ENCODE measurements at places on chromosomes 2 and 18.

GRCh38 chr2:149781263-149781808 is 193.8 kb upstream of the MMADHC start:
- no peak for DNase-seq

DNA sequence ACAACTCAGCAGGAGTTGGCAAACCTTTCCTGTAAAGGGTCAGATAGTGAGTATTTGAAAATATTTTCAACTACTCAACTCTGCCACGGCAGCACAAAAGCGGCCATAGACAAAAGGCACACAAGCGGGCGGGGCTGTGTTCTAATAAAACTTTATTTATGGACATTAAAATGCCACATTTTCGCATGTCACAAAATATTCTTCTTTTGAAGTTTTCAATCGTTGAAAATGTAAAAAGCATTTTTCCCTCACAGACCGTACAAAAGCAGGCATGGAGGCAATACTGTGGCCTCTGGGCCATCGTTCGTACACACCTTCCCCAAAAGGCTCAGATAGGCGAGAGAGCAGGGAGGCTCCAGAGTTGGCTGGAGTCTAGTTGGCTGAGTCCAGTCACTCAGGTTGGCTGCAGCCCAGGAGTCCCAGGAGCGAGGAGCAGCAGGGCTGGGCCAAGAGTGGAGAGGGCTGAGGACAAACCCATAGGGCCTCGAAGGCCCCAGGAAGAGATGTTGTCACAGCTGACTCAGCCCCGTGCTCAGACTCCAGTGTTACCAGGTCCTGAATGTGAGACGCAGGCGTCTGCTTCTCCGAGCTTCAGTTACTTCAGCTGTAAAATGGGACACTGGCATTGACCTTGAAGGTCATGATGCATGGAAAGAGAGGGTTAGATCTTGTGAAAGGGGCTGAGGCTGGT is 42.5 kb downstream of the SDC1 start:
- no peak for DNase-seq

DNA sequence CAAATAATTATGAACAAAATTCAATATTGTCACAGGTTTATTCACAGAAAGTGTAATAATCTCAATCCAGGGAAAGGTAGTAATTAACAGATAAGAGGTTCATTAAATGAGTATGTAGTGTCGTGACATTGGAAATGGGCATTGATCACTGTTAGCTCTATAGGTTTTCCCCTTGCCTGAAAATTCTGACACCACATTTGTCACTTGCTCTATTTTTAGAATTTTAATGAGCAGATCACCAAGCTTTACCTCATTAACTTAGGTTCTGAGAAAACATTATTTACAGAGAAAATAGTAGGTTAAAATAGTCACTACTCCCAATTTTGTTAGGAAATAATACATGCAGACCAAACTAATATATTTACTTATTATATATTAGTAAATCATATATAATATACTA is 344.0 kb downstream of the DSC3 start:
- DNase-seq, result no peak

GRCh38 chr2:5867056-5867455 is 174.9 kb downstream of the SOX11 start:
- DNase-seq, result no peak

GRCh38 chr2:232502511-232502910 is 14.9 kb upstream of the ECEL1 start:
- DNase-seq, result no peak

GRCh38 chr2:47457268-47457667 is 54.3 kb downstream of the MSH2 start:
- no peak for DNase-seq

DNA sequence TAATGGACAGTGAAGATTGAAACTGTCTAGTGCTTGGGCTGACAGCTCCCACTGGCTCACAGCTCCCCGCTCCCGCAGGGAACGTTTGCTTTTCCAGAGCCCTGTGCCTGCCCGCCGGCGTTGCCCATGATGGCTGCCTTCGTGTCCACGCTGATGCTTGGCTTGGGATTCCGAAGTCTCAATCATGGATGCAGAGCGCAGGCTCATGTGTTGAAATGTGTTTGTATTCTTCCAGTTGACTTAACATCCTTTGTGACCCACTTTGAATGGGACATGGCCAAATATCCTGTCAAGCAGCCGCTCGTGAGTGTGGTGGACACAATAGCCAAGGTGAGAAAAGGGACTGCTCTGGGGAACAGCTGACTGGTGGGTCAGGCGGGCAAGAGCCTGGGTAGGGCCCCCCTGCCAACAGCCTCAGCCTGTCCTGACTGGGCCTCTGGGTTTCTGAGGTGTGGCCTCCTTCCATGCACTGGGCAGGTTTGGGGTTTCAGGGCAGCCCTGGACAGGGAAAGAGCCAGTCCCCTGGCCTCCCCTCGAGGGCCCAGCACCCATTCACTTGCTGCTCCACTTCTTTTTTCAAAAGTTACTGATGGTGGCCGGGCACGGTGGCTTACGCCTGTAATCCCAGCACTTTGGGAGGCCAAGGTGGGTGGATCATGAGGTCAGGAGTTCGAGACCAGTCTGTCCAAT is 42.8 kb downstream of the ATP6V1C2 start:
- no peak for DNase-seq

DNA sequence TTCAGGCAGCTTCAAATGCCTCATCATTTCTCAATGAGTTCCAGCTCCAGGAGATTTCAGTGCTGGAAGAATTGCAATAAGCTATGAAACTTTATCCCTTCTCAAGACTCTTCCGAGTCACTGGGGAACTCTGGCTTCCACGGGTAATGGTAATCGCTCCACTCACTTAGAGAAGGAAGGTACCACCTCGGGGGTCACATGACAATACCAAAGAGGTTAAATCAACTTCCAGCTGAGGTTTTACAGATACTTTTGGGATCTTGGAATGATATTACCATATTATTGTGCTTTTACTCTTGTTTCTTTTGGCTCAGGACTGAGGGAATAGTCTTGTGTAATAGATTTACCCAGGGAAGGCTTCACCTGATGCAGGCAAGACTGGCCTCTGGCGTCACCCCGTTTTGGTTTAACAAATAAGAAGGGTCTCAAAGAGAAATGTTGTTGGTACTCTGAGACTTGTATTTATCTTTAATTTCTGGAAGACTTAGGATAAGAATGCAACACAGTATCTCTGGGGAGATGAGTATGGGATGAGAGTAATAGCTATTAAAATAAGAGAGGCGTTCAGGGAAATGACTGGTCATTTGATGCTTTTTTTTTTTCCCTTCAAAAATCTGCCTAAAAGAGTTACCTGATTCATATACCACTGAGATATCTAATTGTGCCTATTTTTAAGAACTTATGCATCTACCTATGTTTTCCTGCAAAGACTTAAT is 316.9 kb upstream of the ZEB2 start:
- no peak for DNase-seq

GRCh38 chr2:114068438-114068837 is 178.5 kb downstream of the ACTR3 start:
- DNase-seq, result no peak

DNA sequence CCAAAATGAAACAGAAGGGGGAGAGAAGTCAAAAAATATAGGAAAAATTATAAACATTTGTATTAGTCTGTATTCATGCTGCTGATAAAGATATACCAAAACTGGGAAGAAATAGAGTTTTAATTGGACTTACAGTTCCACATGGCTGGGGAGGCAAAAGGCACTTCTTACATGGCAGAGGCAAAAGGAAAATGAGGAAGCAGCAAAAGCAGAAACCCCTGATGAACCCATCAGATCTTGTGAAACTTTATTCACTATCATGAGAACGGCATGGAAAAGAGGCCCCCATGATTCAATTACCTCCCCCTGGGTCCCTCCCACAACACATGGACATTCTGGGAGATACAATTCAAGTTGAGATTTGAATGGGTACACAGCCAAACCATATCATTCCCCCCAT is 79.1 kb downstream of the ZRANB3 start:
- DNase-seq, result no peak

DNA sequence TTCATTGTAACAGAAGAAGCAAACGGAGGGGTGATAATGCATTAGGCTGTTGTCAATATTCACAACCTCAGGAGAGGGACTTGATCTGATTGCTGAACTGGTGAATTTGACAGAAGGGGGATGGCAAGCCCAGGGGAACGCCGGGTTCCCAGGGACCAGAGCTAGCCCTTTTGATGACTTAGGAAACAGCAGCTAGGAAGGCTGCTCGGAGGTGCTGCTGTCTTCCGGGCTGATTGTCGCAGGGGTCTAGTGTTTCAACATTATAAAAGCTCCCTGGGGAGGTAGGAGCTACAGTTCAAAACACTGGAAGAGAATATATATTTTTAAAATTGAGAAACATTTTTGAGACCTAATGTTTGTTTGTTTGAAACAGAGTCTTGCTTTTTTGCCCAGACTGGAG is 47.3 kb downstream of the CD8B2 start:
- DNase-seq, result no peak

- DNase-seq, result no peak
These were observed 25.7 kb upstream of the KCNJ13 start for GRCh38 chr2:232802091-232802490.

- DNase-seq, result no peak
These were observed 31.4 kb downstream of the HEATR5B start for GRCh38 chr2:37052600-37053332.

- DNase-seq, result no peak
These were observed 240.5 kb downstream of the MREG start for GRCh38 chr2:215772634-215773563.

Measured in esophagus squamous epithelium (tissue), 5 donors.